Endothelial cell (in vitro differentiated cells): ENCODE measurements at places on chromosomes 3 and 15.

- peak; percentile 6 for DNase-seq
Measured at GRCh38 chr3:153628591-153628990, 466.6 kb downstream of the RAP2B start.

- no peak for DNase-seq
Measured at GRCh38 chr3:142628801-142629200, 32.6 kb downstream of the PLS1 start.

DNA sequence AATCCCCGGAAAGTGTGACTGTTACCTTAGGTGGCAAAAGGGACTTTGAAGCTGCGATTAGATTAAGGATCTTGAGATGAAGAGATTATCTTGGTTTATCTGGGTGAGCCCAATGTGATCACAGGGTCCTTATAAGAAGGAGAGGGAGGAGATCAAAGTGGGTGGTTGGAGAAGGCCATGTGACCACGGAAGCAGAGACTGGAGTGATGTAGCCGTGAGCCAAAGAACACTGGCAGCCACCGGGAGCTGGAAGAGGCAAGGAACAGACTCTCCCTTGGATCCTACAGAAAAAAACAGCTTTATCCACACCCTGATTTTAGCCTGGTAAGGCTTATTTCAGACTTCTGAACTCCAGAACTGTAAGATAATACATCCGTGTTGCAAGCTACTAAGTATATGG, 29.9 kb downstream of the CRABP1 start:
- DNase-seq = no peak

DNA sequence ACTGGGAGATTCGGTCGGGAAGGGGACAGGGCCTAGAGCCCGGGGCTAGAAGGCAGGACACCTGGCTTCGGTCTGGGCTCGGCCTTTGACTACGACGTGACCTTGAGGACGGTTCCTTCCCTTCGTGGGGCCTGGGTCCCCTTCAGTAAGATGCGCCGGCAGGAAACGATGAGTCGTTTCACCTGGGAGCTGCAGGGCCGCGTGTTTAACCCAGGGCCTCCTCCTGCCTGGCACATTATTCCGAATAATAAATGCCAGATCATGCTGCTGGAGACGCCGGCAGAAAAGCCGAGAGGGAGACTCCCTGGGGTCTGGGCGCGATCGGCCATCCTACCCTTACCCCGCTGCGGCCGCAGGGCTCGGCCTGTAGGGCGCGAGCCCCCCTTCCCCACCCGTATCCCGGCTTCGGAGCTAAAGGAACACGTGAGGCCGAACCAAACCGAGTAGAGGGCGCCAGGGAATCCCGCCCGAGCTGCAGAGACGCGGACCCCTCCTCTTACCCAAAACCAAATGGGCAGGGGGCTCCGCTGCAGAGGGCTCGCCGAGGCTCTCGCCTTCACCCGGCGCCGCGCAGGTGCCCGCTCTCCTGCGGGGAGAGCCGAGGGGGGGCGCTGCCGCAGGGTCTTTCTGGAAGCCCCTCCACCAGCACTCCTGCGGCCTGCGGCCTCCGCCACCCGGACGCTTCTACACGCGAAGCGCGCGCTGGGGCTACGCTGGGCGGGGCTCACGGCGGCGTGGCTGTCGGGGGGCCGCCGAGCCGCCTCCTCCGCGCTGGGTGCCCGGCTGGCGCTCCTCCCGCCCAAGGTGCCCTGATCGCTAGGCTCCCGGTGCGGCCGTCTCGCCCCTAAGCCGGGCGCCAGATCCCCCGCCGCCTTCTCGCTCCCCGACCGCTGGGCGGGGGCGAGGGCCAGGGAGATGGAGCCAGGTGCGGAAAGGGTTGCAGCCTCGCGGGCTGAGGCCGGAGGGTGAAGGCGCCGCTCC, at the start of gene BDH1:
Gene BDH1, minus strand, starts transcription at position 688 of the 981 bp plus-strand sequence. CDS start 9,525 bp downstream, outside the sequence.
- peak; percentile 42 for DNase-seq

- no peak for DNase-seq
Measured at GRCh38 chr15:88865498-88866099, 29.7 kb downstream of the HAPLN3 start.

- DNase-seq = no peak
Measured at GRCh38 chr3:175805825-175806224, 946.7 kb downstream of the NAALADL2 start.

GRCh38 chr3:13711911-13712650, 163.2 kb downstream of the FBLN2 start:
- peak; percentile 0 for DNase-seq

DNA sequence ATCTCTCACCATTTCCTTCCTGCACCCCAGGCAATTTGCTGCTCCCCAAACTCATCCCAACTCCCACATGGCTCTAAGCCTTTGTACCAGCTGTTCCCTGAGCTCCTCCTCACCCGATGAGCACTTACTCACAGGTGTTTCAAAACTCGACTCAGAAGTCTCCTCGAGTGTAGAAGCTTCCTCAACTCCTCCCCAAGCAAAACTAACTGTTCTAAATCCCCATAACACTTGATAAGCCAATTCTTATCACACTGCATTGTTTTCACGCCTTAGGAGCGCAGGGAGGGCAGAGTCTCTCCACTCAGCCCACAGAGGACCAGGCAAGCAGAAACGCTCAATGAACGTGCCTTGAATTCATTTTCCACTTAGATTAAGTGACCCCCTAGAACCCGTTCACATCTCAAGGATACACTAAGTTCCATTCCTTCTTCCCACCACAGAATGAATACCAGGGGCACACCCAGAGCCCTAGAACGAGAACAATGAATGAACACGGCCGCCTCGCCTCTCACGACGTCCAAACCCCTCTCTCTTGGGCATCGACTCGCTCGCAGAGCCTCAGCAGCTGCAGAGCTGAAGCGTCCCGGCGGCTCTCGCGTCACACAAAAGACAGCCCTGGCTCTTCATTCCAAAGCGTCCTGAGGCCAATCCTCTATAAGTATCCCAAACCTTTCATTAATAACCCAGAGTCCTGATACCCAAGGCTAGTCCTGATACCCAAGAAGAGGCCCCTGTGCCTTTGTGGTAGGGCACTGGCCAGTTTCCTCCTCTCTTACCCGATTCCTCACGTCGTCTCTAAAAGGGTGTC, 1.1 kb downstream of the RAF1 start:
- DNase-seq = peak; percentile 43

DNA sequence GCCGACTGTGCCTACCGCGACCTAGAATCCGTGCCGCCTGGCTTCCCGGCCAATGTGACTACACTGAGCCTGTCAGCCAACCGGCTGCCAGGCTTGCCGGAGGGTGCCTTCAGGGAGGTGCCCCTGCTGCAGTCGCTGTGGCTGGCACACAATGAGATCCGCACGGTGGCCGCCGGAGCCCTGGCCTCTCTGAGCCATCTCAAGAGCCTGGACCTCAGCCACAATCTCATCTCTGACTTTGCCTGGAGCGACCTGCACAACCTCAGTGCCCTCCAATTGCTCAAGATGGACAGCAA, 1.4 kb downstream of the ISLR start:
- no peak for DNase-seq

DNA sequence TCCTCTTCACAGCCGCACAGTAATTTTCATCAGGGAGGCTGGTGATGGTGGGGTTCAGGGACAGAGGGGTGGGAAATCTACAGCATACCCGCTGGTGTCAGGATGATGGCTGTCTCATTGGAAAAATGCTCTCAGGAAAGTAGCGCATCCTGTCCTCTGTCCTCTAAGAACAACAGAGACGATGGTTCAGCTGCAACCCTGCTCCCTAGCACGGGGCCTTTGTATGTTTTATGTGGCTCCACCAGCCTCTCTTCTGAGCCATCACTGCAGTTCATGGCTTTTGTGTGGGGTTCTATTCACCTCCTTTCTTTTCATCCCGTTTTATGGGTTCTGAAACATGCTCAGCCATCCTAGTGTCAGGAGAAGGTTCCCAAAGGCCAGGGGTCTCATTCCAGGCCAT, 68.9 kb downstream of the EPHB1 start:
- no peak for DNase-seq

DNA sequence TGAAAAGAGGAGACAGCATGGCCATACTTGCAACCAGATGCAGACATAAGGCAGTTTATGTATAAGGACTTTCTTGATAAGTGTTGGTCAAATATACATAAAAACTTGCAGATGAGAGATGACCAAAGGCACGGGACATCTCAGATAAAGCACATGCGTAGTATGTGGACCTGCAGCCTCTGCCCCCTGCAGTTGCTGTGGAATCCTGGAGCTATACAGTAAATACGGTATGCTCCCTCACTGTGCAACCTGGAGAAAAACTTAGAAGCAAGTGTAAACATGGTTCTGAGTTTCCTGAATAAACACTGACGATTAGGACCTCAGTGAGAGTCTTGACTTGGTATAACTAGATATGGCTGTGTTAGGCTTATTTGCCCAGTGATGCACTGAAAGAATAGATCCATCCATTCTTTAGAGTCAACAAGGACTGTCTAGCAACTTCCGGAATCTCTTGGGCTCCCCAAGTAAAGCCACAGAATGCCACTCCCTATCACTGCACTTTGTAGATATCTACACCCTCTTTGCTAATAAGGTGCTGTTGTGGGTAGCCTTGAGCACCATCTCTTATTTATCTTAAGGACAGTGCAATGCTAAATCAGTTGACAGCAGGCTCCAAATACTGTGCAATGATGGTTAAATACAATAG, 40.2 kb downstream of the GJD2 start:
- no peak for DNase-seq

DNA sequence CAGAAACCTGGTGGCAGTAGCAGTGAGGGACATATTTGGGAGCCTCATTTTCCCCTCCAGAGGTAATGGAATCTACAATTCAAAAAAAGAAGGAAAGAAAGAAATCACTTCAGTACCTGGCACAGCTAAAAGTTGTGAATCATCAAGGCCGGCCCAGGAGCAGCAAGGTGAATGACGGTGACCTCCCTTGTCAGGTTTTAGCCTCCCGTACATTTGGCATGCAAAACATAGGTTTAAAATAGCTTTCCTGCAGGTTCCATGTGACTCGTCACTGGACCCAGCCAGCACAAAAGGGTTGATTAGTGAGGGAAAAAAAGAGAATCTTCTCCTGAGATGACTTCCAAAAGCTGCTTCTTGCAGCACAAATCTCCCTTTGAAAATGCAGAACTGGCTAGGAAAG, 394.2 kb downstream of the LSAMP start:
- DNase-seq = no peak

- no peak for DNase-seq
Measured at GRCh38 chr3:161475206-161475605, 21.4 kb upstream of the OTOL1 start.

GRCh38 chr15:50046867-50047266, 72.2 kb downstream of the ATP8B4 start:
- DNase-seq = no peak

DNA sequence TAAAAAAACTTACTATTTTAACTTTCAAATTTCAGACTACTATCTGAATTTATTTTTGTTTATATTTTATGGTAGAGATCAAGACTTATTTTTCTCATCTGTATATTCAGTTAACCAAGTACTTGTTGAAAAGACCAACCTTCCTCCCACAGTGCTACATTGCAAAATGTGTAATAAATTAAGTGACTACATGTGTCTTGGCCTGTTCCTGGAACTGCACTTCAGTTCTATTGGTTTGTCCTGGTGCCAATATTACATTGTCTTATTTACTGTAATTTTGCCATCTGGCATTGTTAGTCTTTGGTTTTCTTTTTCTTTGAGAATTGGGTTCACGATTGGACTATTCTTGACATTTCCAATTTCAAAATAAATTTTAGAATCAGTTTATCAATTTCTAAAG, 138.4 kb upstream of the KCNMB2 start:
- no peak for DNase-seq

- DNase-seq = no peak
Measured at GRCh38 chr3:95775486-95776094, 1038.8 kb upstream of the EPHA6 start.

DNA sequence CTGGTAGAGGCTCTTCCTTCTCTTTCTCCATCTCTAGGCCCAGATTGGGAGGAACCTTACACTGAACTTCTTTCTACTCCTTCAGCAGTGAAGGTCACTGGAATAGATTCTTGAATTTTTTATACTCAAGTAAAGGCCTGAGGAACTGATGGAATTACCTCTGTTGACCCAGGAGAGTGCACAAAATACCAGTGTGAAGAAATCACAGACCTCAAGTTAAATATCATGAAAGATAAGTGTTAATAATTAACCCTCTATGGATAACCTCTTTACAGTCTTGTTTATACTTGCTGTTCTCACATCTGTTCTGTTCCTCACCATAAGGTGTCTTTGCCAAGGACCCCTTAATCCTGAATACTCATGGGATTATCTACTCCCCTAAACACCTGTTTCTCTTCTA, 244.4 kb upstream of the STAC start:
- DNase-seq = no peak

- DNase-seq = no peak
Measured at GRCh38 chr15:90918034-90918788, 14.1 kb downstream of the HDDC3 start.
